CD4-positive, alpha-beta T cell treated with Interleukin-6 for 4 hours (primary cell): ENCODE measurements at places on chromosomes 3 and 15.
A peak's percentile ranks its signal among the peaks of the same experiment; 100 is the strongest.

DNA sequence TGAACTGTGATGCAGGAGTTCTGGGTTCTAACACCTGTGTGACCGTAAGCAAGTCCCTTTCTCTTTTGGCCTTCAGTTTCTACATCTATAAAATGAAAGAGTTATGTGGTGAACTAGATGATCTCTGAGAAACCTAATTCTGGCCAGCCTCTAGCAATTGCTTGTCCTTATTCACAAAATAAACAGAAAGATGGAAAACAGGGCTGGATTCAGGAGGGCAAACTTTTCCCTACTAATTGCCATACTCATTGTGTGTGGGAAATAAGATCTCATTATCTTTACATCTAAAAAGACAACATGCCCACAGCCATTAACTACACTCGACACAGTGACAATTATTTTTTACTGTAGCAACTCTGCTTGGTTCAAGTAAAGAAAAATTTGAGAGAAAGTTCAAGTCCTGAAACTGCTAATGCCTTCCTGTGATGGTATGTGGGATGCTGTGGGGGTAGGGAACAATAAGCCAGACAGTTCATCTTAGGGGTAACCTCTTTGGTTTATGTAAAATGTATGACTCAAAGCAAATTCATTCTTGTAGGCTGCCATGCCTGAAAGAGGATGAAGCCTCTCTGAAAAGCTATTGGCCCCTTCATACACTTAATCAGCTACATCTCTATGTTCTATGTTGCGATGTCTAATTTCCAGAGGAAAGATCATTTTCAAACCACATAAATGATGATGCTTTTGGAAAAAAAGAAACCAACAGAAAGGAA is 177.6 kb upstream of the BCL6 start:
- no peak for DNase-seq

GRCh38 chr15:70101459-70102113 is 3.9 kb upstream of the TLE3 start:
- no peak for DNase-seq

DNA sequence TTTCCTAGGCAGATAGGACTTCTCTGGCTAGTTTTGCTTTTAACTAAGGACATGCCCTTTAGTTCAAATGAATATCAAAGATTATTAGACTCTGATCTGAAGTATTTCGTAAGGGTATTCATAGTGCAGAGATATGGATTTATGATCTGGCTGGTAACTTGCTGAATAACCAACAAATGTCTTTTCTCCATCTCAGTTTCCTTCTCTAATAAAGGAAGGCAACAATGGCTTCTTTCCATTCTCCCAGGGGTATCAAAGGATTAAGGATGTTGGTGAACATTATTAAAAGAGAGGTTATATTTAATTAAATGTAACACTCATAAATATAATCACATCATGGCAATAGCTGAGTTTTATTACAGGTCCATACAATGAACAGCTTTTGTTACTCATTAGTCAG is 79.2 kb upstream of the STXBP5L start:
- DNase-seq: no peak

DNA sequence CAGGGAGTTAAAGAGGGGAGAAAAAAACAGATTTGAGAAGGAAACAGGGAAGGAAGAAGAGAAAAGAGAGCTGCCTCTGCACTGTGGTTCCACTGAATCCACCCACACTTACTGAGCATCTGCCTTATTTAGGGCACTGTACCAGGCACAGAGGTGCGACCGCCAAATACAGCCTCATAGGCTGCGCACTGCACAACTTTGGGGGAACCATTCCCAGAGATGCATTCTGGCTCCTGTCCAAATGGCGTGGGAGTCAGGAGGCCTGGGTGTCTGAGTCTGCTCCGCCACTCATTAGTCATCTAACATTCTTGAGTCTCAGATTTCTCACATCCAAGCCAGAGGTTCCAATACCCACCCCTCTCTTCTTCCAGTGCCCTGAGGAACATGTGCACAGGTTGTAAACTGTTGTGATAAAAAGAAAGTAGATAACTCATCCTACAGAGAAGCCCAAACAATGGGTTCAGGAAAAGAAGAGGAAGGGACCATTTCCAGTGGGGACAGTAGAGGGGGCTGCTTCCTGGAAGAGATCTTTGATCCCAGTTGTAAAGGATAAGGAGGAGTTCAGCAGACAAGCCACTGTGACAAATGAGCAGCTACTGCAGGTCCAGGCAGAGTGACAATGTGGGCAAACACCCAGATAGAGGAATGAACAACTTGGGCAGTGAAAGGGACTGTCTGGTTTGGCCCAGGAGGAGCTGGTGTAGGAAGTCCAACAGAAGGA is 254.6 kb downstream of the UACA start:
- DNase-seq: peak; percentile 27

DNA sequence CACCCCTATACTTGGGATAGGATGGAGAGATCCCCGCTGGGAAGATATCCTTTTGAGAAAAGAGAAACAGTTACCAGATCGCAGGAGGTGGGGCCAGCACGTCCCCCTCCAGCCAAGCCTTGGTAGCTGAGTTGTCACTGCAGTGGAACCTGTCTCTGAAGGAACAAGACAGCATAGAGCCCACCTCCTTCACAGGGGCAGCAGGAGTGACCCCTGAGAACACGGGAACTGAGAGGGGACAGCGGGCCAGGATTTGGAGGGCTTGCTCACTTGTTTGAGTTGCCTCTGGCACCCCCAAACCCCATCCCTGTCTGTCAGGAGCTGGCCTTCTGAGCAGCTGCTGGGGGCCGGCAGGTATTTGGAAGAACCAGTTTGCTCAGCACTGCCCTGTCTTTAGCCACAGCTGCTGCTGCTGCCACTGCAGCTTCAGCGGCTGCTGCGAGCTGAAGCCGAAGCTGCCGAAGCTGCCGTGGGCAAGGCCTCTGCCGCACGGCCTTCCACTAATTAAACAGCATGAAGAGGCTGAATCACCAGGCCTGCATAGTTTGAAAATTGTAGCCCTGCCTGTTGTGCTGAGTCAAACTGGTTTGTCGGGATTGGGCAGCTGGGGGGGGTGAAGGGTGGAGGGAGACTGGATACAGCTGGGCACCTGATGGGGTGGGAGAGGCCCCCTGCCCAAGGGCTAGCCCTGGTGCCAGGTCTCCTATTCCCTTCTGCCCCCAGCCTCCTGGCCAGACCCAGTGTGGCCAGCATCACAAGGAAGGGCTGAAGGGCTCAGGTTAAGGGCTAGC is 4.0 kb downstream of the EPHB3 start:
- no peak for DNase-seq

DNA sequence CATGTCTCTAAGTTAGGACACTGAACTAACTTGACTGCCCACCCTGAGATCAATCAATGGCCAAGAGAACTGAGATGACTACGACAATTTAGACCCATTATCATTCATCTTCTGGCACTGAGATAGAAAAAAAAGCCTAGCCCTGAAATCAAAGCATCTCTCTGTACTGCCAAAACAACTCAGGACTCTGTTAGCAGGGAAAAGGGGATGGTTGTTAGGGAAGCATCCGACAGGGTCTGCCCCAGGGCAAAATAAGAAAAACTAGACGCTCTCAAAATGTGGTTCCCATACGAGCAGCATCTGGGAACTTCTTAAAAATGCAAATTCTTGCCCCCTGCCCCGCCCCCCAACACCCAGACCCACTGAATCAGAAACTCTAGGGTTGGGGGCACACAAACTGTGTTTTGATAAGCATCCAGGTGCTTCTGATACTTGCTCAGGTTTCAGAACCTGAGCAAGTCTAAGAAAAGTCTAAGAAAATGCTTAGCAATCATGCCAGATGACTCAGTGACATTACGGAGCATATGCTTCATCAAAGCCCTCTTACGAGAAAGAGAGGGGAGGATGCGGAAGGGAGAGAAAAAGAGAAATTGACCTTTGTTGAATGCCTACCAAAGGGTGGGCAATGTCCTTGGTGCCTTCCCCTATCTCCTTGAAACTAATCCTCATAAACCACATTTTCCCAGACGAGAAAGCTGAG is 172.8 kb upstream of the HES1 start:
- no peak for DNase-seq

DNA sequence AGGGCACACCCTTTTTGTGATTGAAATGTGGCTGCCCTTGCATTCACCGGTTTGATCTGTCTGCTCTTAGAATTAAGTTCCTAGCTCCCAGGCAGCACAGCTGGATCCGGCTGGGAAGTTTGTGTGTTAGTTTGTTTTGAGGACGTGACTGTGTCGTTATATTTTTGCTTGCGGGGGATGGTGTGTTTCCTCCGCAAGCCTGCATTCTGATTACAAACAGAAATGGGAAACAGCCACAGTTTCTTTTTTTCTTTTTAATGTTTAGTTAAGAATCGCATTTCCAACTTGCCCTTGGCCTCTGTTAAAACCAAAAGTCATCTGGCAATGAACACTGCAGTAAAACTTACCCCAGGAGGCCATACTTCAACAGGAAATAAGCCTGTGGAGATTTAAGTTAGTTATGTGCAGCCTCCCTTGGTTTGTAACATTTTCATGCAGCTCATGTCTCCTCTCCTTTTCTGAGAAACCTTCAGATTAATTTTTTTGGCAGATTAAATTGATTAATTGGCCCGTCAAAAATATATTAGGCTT is 888 bp downstream of the TMOD3 start:
- DNase-seq: no peak

DNA sequence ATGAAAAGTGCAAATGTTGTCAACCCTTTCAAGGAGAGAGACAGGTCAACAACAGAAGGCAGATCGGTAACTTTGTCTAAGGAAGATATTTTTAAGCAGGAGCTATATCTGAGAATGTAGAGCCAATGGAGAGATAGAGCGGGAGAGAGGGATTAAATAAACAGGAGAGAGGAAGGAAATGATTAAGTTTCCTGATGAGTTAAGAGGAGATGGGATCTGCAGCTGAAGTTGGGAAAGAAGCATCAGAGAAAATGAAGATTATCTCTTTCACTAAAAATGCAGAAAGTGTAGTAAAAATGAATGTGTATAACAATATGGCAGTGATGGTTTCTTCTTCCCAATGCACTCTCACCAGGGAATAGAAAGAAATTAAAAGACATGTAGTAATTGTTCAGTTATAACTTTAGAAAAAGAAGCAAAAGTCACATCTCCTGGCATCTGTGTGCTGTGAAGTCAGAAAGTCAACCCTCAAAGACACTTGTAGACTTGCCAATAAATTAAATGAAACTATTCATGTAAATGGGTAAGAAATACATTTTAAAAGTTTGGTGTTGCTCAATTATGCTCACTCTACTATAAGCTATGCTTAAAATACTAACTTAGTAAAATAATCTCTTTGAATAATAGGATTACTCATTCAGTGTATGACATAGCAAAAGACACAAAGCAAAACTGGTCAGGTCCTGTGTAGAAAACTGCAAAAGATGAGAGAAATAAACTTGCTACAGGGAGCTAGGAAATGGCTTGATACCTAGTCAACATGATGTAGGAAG is 264.6 kb downstream of the ZIC4 start:
- no peak for DNase-seq

DNA sequence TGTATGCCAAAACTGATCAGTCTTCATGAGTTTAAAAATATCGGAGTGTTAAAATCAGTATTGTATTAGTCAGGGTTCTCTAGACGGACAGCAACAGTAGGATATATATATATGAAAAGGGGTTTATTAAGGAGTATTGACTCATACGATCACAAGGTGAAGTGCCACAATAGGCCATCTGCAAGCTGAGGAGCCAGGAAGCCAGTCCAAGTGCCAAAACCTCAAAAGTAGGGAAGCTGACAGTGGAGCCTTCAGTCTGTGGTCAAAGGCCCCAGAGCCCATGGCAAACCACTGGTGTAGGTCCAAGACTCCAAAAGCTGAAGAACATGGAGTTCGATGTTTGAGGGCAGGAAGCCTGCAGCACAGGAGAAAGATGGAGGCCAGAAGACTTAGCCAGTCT is 391.0 kb upstream of the CADM2 start:
- DNase-seq: no peak

- no peak for DNase-seq
These were observed 17.8 kb upstream of the FGF12 start for GRCh38 chr3:192745150-192745549.

- no peak for DNase-seq
These were observed 171.0 kb downstream of the NSMCE3 start for GRCh38 chr15:29098652-29099051.

- DNase-seq: no peak
These were observed 93.7 kb upstream of the GK5 start for GRCh38 chr3:142319094-142319493.

DNA sequence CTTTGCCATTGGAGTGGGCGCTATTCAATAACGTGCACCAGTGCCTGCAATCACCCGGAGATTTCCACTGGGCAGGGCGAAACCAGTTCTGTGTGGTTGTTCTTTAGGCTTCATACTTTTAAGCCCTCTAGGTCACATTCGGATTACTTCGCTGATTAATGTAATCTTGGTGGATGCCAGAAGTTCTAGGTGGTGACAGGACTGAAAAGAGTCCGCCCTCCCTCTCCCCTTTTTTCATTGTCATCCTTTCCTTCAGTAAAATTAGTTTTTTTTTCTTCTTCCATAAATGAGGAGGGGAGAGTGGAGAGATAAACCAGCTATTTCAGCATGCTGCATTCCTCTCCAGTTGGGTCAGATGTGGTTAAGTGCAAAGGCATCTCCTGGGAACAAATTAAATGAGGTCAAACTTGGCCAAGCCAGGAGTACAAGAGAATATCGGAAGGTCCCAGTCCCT is 2.3 kb upstream of the SLC2A2 start:
- no peak for DNase-seq

DNA sequence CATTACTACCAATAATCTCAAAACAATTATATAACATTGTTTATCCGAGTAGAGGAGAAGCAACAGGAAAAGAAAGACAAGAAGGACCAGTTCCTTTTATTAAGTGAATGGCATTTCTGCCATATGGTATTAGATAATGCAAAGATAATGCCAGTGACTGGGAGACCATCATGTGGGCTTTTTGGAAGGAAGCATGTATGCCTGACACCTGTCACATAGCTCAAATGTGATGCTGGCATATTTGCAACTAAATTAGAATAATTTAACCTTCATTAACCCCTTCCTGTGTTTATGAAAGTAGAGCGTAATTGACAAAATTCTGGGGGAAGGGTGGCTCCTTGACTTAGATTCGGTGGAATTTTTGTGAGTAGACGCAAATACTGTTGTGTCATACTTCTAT is 733.0 kb downstream of the TUSC7 start:
- no peak for DNase-seq

- DNase-seq: peak; percentile 8
These were observed 131.2 kb upstream of the TGFBR2 start for GRCh38 chr3:30475038-30475808.

GRCh38 chr15:50181201-50181968 is 611 bp upstream of the SLC27A2 start:
- no peak for DNase-seq
